Cerebellum (tissue), 4 donors: ENCODE measurements at places on chromosomes 13 and 19. TPM values are rescaled to one million over a fixed set of nuclear protein-coding genes. Genes with fewer than 3 reads are reported as not detected.

The BLOC1S3 gene
- total RNA-seq: 2.5 TPM

The ZNF701 gene
- total RNA-seq: 22.4 TPM

The RABAC1 gene
- 62.8 TPM for total RNA-seq

The TMEM86B gene
- total RNA-seq: 3.1 TPM

The ERICH6B gene
- total RNA-seq: 0.27 TPM

The BEST2 gene
- not detected for total RNA-seq

The RNU6-9 gene
- total RNA-seq: not detected

The GNG7 gene
- 4.5 TPM for total RNA-seq

The CYP4F11 gene
- total RNA-seq: not detected

The ONECUT3 gene
- total RNA-seq: not detected

The LENG9 gene
- 1.3 TPM for total RNA-seq

The CA11 gene
- total RNA-seq: 13.6 TPM

The DMKN gene
- 4.2 TPM for total RNA-seq

The GJA3 gene
- 0.27 TPM for total RNA-seq

The IGFL2 gene
- total RNA-seq: 1.2 TPM

The IRGC gene
- total RNA-seq: not detected

The NEK3 gene
- total RNA-seq: 13.8 TPM

The SAFB gene
- 93.6 TPM for total RNA-seq

The PTGIR gene
- total RNA-seq: not detected

The GRIK5 gene
- total RNA-seq: 19.6 TPM

The SLC8A2 gene
- 26.5 TPM for total RNA-seq

The RXFP2 gene
- 0.18 TPM for total RNA-seq

The ZNF763 gene
- 6.0 TPM for total RNA-seq

The TUBA3C gene
- total RNA-seq: not detected

The KLK12 gene
- total RNA-seq: not detected

The RNF113B gene
- not detected for total RNA-seq

The IGFL1 gene
- total RNA-seq: not detected

The RYR1 gene
- total RNA-seq: 7.7 TPM

The DAND5 gene
- total RNA-seq: 0.18 TPM

The UBXN6 gene
- total RNA-seq: 33.5 TPM

The EDDM13 gene
- not detected for total RNA-seq

The PEG3 gene
- total RNA-seq: 149 TPM

The AZU1 gene
- 0.91 TPM for total RNA-seq

The LAIR1 gene
- 2.1 TPM for total RNA-seq

The LAIR2 gene
- not detected for total RNA-seq

The DHDH gene
- not detected for total RNA-seq

The STARD13 gene
- 28.0 TPM for total RNA-seq

The ADGRE3 gene
- not detected for total RNA-seq

The OR4F17 gene
- not detected for total RNA-seq

The EPSTI1 gene
- total RNA-seq: 0.73 TPM

The MAMSTR gene
- 1.1 TPM for total RNA-seq

The ZNF761 gene
- total RNA-seq: 13.2 TPM

The PSG1 gene
- 0.18 TPM for total RNA-seq

The ZNF497 gene
- total RNA-seq: 7.0 TPM

The PBX4 gene
- 13.3 TPM for total RNA-seq

The CLDN10 gene
- 6.6 TPM for total RNA-seq

The CBLC gene
- 0.82 TPM for total RNA-seq

The TJP3 gene
- total RNA-seq: not detected

The ZSCAN5B gene
- not detected for total RNA-seq

The RAX2 gene
- not detected for total RNA-seq

The OXGR1 gene
- total RNA-seq: 1.00 TPM

The SARS2 gene
- 12.2 TPM for total RNA-seq

The SERTM1 gene
- total RNA-seq: 1.5 TPM

The SYNE4 gene
- 0.36 TPM for total RNA-seq
